ENCODE measurements at places on chromosomes 1 and 21.

GRCh38 chr1:156417401-156418020, 48.5 kb downstream of the RHBG start:
- no peak for DNase-seq
- H3K4me1 ChIP-seq: peaks cover 20% of the 10 kb centered on the region
- H3K27me3 ChIP-seq: peaks cover 7% of the 10 kb centered on the region
- H3K27ac ChIP-seq: no peak overlapping the region
- no peaks in the 10 kb centered on the region for H3K36me3 ChIP-seq

DNA sequence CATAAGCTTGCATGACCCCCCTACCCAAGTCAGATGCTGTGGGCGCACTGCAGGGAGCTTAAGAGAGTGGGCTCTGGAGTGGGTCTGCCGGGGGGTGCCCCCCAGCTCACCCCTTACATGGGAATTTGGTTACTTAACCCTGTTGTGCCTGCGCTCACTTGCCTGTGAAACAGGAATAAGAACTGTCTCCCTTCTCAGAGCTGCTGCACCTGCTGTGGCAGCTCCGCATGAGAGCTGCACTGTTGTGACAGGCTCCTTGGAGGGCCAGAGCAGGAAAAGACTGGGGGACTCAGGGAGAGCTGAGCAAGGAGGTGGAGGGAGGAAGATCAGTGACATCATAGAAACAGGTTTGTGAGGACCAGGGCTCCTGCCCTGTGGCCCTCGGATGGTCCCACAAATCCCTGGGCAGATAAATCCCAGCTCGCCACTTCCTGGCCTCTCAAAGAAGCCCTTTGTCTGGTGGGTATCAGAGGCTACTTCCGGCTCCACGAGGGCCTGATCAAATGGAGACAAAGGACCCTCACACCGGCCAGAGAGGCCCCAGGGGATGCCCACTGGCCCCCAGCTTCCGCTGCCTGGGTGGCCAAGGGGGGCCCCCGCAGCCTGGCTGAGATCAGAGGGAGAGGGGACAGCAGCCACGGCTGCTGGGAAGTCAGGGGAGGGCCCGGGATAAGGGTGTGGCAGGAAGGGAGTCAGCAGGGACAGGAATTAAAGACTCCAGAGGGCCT, 28.9 kb upstream of the LAPTM5 start:
- H3K27me3 ChIP-seq: no peaks in the 10 kb centered on the region
- no peak overlapping the region for H3K4me3 ChIP-seq
- H3K27ac ChIP-seq: no peak overlapping the region
- H3K4me1 ChIP-seq: no peaks in the 10 kb centered on the region
- DNase-seq: peak; percentile 30

GRCh38 chr21:39663742-39664492, 51.2 kb downstream of the B3GALT5 start:
- H3K27me3 ChIP-seq: no peaks in the 10 kb centered on the region
- no peak for DNase-seq
- H3K27ac ChIP-seq: no peak overlapping the region

GRCh38 chr1:7842517-7842916, 10.3 kb downstream of the UTS2 start:
- DNase-seq: no peak
- H3K4me1 ChIP-seq: no peaks in the 10 kb centered on the region
- H3K27ac ChIP-seq: no peak overlapping the region
- H3K27me3 ChIP-seq: no peaks in the 10 kb centered on the region
- H3K4me3 ChIP-seq: no peak overlapping the region

DNA sequence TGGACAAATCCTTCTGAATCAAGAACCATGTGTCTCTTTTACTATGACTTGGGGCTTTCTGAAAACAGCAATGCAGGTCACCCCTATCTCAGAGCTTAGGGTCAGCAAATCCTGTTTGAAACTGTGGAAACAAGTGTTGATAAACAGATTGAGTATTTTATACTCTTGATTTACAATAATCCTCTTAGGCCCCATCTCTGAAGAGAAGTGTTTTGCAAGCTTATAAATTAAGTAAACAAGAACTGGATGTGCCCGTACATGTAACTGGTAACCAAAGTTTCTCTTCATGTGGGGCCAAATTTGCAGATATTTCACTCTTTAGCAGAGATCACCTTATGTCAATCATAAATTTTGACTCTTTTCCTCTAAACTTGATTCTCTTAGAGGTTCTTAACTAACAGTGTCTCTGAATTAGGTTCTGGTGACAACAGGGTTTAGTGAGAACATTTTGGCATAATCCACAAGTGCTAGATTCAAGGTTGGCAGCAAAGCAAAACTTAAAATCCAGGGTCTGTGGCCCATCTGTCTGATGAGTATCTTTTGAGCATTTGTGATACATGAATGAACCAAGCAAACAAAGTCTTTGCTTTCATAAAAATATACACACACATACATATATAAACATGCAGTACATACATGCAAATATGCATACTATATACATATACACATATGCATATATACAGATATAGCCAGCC, 183.0 kb upstream of the HOOK1 start:
- no peaks in the 10 kb centered on the region for H3K36me3 ChIP-seq
- H3K27me3 ChIP-seq: no peaks in the 10 kb centered on the region
- peaks cover 15% of the 10 kb centered on the region for H3K4me1 ChIP-seq
- no peak overlapping the region for H3K4me3 ChIP-seq

- no peaks in the 10 kb centered on the region for H3K27me3 ChIP-seq
- H3K27ac ChIP-seq: no peak overlapping the region
- H3K36me3 ChIP-seq: no peaks in the 10 kb centered on the region
Observed at GRCh38 chr1:219837994-219838294, 90.4 kb downstream of the SLC30A10 start.

- H3K4me3 ChIP-seq: no peak overlapping the region
- H3K27me3 ChIP-seq: no peaks in the 10 kb centered on the region
- no peaks in the 10 kb centered on the region for H3K36me3 ChIP-seq
Observed at GRCh38 chr1:14071581-14071980, 371.6 kb downstream of the PRDM2 start.

DNA sequence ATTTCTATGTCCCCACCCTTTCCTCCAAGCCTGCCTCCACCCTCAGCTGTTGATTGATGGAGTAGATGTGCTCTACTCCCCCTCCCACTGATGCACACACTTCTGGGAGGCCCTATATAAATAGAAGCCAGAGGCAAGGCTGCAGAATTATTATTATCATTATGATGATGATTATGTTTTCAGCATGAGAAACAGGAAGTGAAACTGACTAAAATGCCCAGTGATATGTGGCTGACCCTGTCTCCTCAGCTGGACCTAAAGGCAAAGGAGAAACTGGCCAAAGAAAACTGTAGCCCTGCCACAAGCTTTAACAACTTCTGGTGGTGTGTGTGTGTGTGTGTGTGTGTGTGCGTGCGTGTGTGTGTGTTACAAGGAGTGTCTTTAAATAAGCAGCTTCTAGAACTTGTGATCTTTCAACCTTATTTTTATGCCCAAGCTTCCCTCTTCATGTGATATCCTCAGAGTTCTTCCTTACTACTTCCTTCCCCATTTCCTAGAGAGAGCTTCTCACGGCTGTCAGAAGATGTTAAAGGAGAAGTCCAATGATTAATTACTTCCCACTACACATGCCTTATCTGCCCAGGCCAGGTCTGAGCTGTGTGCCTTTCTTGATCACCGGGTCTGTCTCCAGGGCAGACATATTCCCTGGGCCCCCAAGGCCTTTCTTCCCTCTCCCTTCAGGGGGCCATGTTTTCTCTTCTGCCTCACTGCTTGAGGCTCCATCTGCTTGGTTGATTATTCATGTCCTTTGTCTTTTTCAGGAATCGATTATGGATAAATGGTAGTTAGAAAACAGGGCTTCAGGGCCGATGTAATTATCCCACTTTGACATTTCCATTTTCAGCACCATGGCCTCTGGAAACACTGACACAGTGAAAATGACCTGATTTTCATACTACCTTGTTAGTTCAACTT, 11.6 kb upstream of the MAPKAPK2 start:
- no peak overlapping the region for H3K4me3 ChIP-seq
- no peaks in the 10 kb centered on the region for H3K4me1 ChIP-seq
- no peak overlapping the region for H3K27ac ChIP-seq
- H3K27me3 ChIP-seq: no peaks in the 10 kb centered on the region
- no peaks in the 10 kb centered on the region for H3K36me3 ChIP-seq

DNA sequence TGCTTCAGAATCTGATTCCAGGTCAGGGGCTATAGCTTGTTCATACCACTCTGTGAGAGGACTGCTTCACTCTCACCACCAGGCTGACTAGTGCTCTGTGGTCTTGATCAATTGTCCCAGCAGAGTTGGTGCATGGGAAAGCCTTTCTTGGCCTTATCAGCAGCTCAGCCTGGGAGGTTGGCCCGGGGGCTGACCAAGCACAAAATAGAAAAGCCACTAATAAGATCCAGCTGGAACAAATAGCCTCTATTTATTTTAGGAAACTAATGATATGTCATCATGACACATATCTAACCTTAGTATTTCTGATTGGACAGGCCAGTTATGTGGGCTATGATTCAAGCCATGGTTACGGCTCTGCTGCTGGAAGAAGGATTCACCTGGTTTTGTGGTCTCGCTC, 134.2 kb downstream of the GDAP2 start:
- H3K27ac ChIP-seq: no peak overlapping the region
- no peaks in the 10 kb centered on the region for H3K4me1 ChIP-seq
- H3K27me3 ChIP-seq: no peaks in the 10 kb centered on the region
- no peak overlapping the region for H3K4me3 ChIP-seq

GRCh38 chr1:205239078-205239477, 11.3 kb downstream of the TMCC2 start:
- H3K4me3 ChIP-seq: no peak overlapping the region
- no peaks in the 10 kb centered on the region for H3K27me3 ChIP-seq
- no peak for DNase-seq
- no peak overlapping the region for H3K27ac ChIP-seq
- H3K36me3 ChIP-seq: no peaks in the 10 kb centered on the region
- no peaks in the 10 kb centered on the region for H3K4me1 ChIP-seq

- H3K4me3 ChIP-seq: no peak overlapping the region
- H3K4me1 ChIP-seq: no peaks in the 10 kb centered on the region
- H3K36me3 ChIP-seq: no peaks in the 10 kb centered on the region
- H3K27ac ChIP-seq: no peak overlapping the region
Observed at GRCh38 chr1:86356247-86356646, 39.9 kb downstream of the ODF2L start.

- no peak overlapping the region for H3K27ac ChIP-seq
- H3K4me3 ChIP-seq: no peak overlapping the region
- no peaks in the 10 kb centered on the region for H3K36me3 ChIP-seq
- no peak for DNase-seq
- H3K4me1 ChIP-seq: no peaks in the 10 kb centered on the region
- no peaks in the 10 kb centered on the region for H3K27me3 ChIP-seq
Observed at GRCh38 chr1:232183802-232184201, 446.1 kb downstream of the SIPA1L2 start.

- no peak overlapping the region for H3K4me3 ChIP-seq
- H3K4me1 ChIP-seq: no peaks in the 10 kb centered on the region
- no peaks in the 10 kb centered on the region for H3K36me3 ChIP-seq
- no peak overlapping the region for H3K27ac ChIP-seq
- no peak for DNase-seq
Observed at GRCh38 chr1:156873659-156874058, 13.0 kb downstream of the NTRK1 start.

DNA sequence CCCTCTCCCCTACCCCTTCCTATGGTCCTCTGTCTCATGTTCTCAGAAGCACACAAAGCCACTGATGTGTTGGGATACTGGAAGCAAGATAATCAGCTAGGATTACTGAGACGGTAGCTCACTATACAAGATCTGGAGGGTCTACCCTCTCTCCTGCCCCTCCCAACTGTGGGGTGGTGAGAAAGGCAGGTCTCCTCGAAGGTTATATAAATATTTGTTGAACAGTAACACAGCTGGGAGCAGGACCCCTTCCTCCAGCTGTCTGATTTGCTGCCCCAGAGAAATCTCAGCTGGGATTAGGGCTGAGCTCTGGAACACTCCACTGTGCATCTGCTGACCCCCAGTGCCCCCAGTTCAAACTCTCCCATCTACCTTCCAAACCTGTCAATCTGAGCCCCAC, 94.2 kb upstream of the IPO9 start:
- no peak overlapping the region for H3K27ac ChIP-seq
- H3K27me3 ChIP-seq: no peaks in the 10 kb centered on the region
- no peak overlapping the region for H3K4me3 ChIP-seq
- no peaks in the 10 kb centered on the region for H3K4me1 ChIP-seq
- no peaks in the 10 kb centered on the region for H3K36me3 ChIP-seq

DNA sequence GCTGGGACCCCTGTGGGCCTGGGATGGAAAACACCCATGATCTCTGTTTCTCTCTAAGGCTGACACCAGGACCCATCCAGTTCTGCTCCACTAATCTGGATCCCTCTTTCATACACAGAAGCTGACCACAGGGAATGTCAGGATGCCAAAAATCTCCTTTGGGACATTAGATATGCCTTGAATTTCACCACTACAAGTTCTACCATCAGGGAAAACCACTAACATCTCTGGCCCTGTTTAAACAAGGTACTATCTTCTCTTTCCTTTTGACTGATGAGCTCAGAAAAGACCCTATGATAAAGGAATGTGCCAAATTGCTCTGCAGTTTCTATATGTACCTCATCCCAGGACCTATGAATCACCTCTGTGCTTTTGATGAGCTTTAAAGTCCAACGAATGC, 10.2 kb upstream of the PLXNA2 start:
- H3K4me3 ChIP-seq: no peak overlapping the region
- no peak overlapping the region for H3K27ac ChIP-seq
- no peaks in the 10 kb centered on the region for H3K27me3 ChIP-seq

DNA sequence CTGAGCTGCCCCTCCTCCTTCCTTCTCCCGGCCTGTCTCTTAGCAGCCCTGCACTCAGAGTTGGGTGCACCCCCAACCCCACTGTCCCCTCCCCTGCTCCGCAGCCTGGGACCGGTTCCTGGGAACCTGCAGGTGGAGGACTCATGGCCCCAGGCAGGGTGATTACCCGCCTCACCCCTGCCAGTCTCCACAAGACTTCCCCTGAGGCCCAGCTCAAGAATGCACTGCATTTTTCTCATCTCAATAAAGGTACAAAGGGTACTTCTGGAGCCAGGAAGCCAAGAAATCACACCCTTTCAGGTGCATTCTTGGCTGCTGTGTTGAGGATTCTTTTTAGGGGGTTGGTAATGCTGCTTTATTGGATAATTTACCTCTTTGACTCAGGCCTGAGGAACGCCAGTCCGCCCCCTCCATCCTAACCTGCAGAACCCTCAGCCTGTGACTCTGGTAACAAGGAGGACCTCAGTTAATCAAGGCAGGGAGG, 126.3 kb upstream of the TMPRSS2 start:
- H3K27me3 ChIP-seq: no peaks in the 10 kb centered on the region
- H3K4me3 ChIP-seq: no peak overlapping the region
- no peak overlapping the region for H3K27ac ChIP-seq
- H3K4me1 ChIP-seq: no peaks in the 10 kb centered on the region

GRCh38 chr1:117638141-117638540, 32.3 kb downstream of the TENT5C start:
- H3K4me1 ChIP-seq: peaks cover 16% of the 10 kb centered on the region
- H3K27ac ChIP-seq: no peak overlapping the region
- no peaks in the 10 kb centered on the region for H3K36me3 ChIP-seq
- DNase-seq: no peak
- no peaks in the 10 kb centered on the region for H3K27me3 ChIP-seq
- no peak overlapping the region for H3K4me3 ChIP-seq

GRCh38 chr1:88803444-88803843, 87.9 kb downstream of the GTF2B start:
- no peaks in the 10 kb centered on the region for H3K4me1 ChIP-seq
- H3K27ac ChIP-seq: no peak overlapping the region
- H3K36me3 ChIP-seq: peaks cover 33% of the 10 kb centered on the region
- no peak for DNase-seq
- H3K4me3 ChIP-seq: no peak overlapping the region
- H3K27me3 ChIP-seq: no peaks in the 10 kb centered on the region

- H3K4me3 ChIP-seq: no peak overlapping the region
- H3K36me3 ChIP-seq: peaks cover 39% of the 10 kb centered on the region
- no peaks in the 10 kb centered on the region for H3K27me3 ChIP-seq
- no peak overlapping the region for H3K27ac ChIP-seq
- no peak for DNase-seq
Observed at GRCh38 chr1:173946380-173946921, 29.3 kb upstream of the SERPINC1 start.

Data from right lobe of liver (tissue), 6 donors.